ENCODE measurements at places on chromosomes 1 and 21.

GRCh38 chr1:226074046-226074445 lies 11.5 kb downstream of the H3-3A start:
- DNase-seq: no peak

DNA sequence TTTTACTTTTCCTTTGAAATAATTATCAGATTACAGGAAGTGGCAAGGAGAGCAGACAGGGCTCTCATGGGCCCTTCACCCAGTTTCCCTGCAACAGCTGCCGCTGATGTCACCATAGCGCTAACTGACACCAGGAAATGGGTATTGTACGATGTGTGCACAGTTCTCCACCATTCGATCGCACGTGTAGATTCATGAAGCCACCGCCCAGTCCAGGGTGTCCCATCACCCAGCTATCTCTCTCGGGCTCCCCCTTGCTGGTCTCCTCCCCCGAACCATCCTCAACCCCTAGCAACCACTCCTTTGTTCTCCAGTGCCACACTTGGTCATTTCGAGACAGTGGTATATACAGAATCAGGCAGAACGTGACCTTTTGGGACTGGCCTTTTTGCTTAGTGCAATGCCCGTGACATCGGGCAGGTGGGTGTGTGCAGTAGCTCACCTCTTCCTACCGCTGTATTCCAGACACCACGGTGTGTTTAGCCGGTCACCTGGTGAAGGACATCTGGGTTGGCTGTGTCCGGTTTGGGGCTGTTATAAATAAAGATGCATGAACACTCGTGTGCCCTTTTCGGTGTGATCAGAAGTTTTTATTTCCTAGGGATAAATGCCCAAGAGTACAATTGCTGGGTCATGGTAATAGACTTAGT lies 118.4 kb downstream of the CRYAA start:
- DNase-seq: no peak

DNA sequence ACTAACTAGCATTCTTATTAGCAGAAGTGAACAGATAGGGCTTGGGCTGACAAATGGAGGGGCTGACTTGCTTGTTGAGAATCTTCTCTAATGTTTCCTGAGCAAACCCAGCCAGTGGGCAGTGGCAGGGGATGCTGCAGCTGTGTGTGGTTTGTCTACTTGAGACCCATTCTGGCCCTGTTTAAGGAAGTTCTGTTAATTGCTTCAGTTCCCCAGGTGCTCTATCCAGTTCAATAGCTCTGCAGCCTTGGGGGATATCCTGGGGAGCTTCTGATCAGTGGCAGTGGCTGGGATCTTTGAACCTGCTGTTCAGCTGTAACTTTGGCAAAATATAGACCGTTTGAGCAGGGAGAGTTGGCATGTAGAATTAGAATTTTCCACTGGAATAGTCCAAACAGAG lies 137.4 kb downstream of the ZNF326 start:
- peak; percentile 4 for DNase-seq

GRCh38 chr1:32063261-32063681 lies 9.5 kb upstream of the TMEM39B start:
- peak; percentile 84 for DNase-seq

DNA sequence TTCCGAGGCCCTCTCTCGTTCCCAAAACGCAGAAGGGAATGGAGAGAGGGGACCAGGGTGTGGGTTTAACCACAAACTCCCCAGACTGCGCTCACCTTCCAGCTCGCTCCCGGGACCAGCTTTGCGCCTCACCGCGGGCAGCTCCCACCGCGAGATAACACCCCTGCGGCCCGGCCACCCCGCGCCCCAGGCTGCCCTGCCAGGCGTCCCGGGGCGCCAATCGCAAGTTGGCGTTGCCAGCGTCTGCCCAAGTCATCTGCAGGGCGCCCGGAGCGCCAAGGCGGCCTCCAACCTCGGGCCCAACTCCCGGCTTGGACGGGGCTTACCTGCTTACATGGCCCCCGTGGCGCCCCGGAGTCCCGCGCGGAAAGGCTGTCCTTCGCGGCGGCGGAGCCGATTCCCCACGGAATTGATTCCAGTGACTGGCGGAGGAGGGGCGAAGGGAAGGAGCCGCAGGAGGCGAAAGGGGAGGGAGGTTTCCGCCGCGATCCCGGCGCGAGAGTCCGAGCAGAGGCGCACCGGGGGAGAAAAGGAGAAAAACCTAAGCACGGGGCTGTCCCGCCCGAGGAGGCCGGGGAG lies 456 bp downstream of the PTPN14 start:
- peak; percentile 40 for DNase-seq

GRCh38 chr1:27672750-27673112 lies 739 bp upstream of the IFI6 start:
- no peak for DNase-seq

GRCh38 chr1:186994897-186995296 lies 166.1 kb downstream of the PLA2G4A start:
- no peak for DNase-seq

DNA sequence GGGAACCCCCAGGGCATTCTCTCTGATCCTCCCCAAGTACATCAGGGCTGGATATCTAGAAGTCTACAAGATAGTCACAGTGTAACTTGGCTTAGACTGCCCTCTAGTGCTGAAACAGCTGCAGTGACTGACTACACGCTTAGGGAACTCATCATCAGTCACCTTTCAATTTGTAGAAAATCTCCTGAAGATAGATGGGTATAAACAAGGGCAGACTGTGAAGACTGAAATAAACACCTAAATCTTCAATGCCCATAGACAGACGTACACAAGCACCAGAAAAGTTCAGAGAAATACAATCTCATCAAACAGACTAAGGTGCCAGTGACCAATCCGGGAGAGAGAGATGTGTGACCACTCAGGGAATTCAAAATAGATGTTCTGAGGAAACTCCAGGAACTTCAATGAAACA lies 46.6 kb downstream of the PACC1 start:
- peak; percentile 50 for DNase-seq

GRCh38 chr1:232110281-232111090 lies 483.9 kb downstream of the DISC1 start:
- peak; percentile 46 for DNase-seq

- no peak for DNase-seq
These were observed 998 bp upstream of the TTC34 start for GRCh38 chr1:2802421-2802961.

DNA sequence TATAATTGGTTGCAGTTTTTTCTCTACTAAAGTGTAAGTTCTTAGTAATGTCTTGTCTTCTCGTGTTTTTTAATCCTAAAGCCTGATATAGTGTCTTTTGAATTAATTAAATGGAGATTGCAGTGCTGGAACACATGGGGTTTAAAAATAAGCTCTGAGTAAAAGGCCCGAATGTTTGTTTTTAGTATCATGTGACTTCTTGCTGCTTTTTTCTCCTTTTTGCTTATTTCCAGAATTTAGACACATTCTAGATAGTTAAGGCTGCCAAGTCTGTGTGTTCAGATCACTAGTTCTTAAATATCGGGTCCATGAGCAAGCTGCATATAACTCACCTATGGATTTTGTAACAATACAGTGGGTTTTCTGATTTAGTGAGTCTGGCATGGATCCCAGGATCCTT lies 27.5 kb downstream of the KCTD3 start:
- no peak for DNase-seq

- no peak for DNase-seq
These were observed 22.4 kb downstream of the ARHGEF19 start for GRCh38 chr1:16189921-16190621.

GRCh38 chr1:26121854-26122773 lies 10.5 kb downstream of the PDIK1L start:
- DNase-seq: peak; percentile 31

- peak; percentile 90 for DNase-seq
These were observed 15.8 kb downstream of the MAPKAPK2 start for GRCh38 chr1:206700445-206701036.

Data from muscle of leg (tissue), 16 donors.